ENCODE measurements at places on chromosomes 2 and 18.

DNA sequence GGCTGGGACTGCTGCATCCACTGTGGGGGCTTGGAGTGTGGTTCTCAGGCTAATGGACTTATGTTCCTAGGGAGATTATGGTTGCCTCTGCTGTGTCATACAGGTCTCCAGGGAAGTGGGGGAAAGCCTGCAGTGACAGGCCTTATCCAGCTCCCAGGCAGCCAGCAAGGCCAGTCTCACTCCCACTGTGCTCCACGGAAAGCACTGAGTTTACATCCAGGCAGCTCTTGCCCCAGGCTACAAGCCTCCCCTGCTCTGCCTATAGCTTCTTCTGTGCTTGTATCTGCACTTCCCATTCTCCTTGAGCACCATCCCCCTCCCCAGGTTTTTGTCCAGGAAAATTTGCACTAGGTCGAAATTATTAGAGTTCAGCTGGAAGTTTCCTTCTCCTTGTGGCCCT lies 231.9 kb downstream of the ZRANB3 start:
- DNase-seq = no peak

DNA sequence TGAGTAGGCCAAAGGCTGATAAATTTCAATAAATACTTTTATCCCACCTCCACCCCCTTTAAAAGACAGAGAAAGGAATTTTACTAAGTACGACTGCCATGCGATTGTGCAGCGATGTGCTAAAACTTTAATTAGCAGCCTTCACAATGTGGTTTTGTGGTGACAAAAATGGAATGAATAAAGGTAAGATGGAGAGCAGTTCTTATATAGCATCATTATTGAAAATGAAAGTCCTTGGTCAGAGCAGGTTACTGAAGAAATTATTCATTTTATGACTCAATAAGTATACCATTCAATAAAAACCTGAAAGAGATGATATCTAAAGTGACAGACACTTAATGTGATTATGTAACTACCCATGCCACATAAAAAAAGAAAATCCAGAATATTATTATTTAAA lies 33.2 kb upstream of the MTIF2 start:
- DNase-seq = no peak

GRCh38 chr2:221529943-221530652 lies 42.0 kb downstream of the EPHA4 start:
- DNase-seq = no peak

DNA sequence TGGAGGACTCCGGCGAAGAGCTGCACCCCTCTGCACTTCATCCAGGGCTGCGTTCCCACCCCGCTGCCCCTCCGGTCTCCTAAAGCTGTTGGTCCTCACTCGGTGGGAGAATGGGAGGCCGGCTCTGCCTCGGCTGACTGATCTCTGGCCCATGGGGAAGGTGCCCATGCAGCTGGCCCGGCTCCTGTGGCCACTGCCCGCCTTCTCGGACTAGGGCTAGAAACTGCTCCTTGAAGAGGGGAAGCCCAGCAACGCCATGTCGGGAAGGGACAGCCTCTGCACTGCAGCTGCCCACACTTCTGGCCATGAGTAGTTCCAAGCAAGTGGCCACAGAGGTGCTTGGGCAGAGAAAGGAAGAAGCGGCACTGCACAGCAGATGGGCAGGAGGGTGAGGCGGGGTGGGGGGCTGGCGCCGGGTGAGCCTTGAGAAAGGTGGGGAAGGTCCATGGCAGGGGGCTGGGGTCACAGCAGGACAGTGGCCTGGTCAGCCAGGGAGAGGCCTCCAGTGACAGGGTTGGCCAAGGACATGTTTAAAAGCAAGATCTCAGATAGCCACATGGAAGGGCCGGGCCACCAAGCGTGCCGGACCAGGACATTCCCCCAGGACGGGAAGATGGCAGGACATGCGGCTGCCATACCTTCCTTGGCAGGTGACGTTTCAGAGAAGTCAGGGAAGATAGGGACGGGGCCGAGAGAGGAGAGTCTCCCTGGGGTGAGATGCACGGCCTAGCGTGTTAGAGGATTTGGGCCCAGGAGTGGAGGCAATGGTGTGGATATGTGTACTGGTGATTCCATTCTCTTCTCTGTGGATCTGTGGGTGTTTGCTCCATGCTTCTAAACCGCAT lies 158.8 kb upstream of the HDAC4 start:
- no peak for DNase-seq

DNA sequence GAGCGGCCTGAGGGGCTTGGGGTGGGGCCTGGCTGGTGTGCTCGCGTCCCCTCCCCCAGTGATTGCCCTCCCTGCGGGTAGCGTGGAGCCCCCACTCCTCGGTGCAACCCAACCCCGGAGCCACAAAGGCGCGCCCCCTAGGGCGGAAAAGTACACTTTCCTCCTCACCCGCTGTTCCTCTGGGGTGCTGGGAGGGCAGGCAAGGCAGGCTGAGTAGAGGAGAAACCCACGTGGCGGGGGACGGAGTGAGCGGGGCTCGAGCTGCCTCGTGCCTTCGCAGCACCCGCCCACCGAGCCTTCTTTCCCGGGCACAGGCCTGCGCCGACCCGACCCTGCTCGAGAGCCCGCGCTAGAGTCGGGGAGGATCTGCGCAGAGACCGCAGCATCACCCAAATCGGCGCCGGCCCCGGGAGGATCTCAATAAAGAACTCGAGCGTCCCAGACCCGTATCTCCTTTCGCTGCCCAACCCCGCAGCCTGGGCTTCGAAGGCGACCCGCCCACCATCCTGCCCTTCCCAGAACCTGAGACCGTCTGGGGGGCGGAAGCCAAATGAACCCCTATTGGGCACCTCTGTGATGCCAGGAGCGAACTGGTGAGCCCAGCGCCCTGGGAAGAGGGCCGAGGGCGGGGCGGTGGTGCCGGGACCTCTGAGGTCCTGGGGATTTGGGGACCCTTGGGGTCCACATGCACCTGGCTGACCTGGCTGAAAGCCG lies 1.5 kb downstream of the UCN start:
- peak; percentile 14 for DNase-seq

DNA sequence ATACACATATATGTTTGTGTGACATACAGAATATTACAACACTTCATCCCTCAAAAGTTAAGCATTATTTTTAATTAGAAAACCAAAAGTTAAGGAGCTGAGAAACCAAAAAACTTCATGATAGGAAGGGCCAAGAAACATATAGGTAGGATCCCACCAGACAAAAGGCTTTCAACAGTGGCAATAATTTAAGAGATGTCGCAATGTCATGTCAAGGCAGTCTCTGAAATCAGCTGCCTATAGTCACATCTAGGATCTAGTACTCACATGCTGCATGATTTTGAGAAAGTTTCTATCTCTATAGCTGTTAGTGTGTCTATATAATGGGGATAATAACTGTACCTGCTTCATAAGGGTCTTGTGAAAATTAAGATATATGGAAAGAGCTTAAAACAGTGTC lies 72.7 kb downstream of the SPIRE1 start:
- no peak for DNase-seq

DNA sequence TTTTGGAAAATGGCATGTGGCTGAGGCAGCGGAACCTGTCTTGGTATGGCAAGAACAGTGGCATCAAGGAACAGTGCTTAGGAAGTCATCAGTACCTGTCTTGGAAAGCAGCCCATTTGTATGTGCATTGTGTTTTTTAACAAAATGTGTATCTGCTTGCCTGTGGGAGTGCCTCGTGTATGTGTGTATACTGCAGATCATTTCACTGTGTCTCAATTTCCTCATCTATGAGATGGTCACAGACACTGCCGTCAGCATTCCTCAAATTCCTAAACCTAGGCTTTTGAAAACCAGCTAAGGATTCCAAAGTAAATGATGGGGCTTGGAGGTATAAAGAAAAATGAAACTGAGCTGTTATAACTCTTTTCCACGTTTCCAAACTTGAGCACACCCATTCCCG lies 441.3 kb downstream of the RND3 start:
- no peak for DNase-seq

DNA sequence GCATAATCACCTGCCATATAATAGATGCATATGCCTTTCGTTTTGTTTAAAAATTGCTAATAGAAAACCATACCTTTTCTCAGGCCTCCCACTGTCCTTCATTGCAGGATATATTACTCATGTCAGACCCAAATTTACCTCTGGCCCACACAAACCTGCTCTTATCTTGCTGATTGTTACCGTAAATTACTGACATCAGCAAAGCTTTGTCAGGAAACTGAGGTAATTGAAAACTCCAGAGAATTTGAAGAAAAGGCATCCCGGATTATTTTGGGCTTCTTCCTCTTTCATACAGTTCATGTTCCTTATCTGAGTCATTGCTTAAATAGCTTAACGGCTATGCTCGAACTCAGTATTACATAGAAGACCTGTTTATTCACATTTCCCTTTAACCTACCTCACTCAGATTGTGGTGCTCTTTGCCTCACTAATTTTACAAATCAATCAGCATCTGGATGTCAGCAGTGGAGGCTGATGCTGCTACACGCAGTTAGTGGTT lies 145.7 kb downstream of the ZEB2 start:
- no peak for DNase-seq

- DNase-seq = no peak
These were observed 48.9 kb downstream of the TSN start for GRCh38 chr2:121804340-121804739.

DNA sequence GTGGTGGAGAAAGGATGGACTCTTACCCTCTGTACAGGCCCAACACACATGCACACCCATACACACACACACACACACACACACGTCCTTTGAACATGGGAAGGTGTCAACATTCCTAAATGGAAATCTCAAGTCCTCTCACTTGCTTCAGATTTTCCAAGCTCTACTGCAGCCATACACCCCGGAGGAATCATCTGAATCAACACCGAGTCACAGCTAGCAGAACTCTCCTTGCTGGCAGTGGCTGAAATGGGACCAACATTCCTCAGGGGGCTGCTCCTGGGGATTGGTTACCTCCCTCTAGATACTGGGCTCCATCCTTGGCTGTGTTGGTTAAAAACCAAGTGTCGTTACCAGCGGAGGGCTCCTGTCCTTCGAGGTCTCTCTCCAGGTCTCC lies 112.7 kb downstream of the BCL11A start:
- DNase-seq = no peak

GRCh38 chr2:168758970-168759820 lies 43.2 kb upstream of the NOSTRIN start:
- DNase-seq = no peak
